ENCODE measurements at places on chromosomes 5 and 9. TPM values are rescaled to one million over a fixed set of nuclear protein-coding genes. Genes with fewer than 3 reads are reported as not detected.

SPINK13 gene
- not detected for total RNA-seq

KIF3A gene
- 8.7 TPM for total RNA-seq

LPCAT1 gene
- 142 TPM for total RNA-seq

COL5A1 gene
- total RNA-seq: 33.7 TPM

PHYHD1 gene
- not detected for total RNA-seq

ABO gene
- not detected for total RNA-seq

MTMR12 gene
- 18.8 TPM for total RNA-seq

SHISAL2B gene
- total RNA-seq: not detected

ZFP2 gene
- total RNA-seq: not detected

SLC24A2 gene
- total RNA-seq: not detected

PCA3 gene
- total RNA-seq: not detected

SLC6A3 gene
- 0.37 TPM for total RNA-seq

PLPP7 gene
- total RNA-seq: not detected

ATOSB gene
- total RNA-seq: 7.2 TPM

MSMP gene
- not detected for total RNA-seq

Data from A549 treated with ZK216348 at 1 μM for 4 hours (cell line).